ENCODE measurements at places on chromosomes 1 and 21. TPM values are rescaled to one million over a fixed set of nuclear protein-coding genes. Genes with fewer than 3 reads are reported as not detected.

DNA sequence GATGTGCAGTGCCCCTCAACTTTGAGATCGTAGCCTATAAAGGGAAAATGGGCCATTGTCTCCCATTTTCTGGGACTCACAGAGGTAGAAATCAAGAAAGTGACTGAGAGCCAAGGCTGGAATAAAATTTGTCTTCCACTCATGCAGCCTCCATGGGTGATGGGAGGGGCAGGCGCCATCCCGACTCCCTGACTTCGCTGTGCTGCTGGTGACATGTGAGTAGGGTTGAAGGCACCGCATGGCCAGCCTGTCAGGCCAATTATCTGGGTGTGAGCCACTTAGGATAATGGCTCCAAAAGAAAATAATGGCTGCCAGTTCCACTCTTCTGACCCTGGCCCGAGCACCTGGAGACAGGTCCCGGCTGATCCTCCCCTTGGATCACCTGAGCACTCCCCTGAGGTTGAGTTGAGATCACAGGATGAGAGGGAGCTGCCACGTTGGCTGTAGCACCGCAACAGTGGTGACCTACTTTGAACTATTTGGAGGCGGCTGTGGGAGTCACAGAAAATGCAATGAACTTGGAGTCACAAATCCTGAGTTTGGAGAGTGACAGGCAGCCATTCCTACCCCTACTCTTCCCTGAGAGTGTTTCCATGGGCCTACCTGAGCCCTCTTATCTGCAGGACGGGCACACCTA lies 26.3 kb downstream of the CAPN9 start:
- no peak for DNase-seq

- no peak for DNase-seq
Measured at GRCh38 chr1:172900376-172900997, 150.3 kb downstream of the TNFSF18 start.

DNA sequence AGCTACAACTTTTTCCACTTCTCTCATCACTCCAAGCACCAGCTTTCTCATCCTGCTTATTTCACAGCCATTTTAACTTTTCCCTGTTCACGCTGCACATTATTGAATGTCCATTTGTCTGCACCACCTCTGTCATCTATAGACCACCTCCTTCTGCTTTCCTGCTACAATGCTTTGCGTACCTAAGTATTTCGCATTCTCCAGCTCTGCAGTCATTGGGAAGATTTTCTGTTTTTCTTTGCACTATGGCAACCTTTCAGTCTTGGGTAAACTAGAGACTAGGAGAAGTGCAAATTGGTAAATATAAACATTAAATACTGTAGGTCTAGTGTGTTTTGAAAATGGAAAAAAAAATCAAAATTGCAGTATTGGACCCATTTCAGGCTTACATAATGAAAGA lies 835 bp downstream of the CCDC30 start:
- no peak for DNase-seq

GRCh38 chr1:42690477-42691156 lies 8.4 kb downstream of the YBX1 start:
- DNase-seq, result no peak

DNA sequence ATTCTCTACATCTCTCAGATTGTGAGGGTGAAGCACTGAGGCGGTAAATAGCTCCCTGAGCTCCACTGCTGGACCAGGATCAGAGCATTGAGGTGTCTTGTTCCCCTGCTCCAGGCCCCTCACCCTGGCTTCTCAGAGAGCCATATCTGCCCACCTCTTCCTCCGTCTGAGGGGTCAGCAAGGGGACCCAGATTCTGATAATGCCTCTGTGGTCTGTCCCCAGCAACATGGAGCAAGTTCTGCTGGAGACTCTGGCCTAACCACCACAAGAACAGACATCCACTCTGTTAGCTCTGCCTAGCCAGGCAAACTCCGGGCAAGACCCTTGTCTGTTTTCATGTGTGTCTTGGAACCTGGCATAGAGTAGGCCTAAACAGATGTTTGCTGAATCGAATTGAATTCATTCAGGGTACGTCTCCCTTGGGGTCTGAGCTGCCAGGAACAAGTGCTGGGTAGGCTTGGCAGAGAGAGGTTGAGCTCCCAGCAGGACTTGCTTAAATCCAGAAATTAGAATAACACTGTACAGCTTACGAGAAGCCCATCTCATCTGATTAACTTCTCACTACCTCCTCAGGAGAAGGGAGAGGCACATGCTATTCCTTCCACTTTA lies 2.3 kb downstream of the TRAF5 start:
- no peak for DNase-seq

GJA8 gene
- total RNA-seq, result not detected

KRTAP12-3 gene
- total RNA-seq, result not detected

LCE3D gene
- total RNA-seq, result not detected

DNA sequence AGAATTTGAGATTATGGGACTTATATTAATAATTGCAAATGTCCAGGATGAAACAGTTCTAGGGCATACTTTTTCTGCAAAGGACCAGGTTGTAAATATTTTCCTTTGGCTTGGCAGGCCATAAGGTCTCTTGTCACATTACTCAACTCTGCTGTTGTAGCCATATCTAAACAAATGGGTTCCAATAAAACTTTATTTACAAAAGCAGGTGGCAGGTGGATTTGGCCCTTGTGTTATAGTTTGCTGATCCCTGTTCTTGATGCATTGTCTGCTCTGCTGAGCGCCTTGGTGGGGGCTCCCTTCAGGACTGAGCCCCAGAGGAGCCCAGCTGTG lies 258.5 kb downstream of the FOXD2 start:
- DNase-seq, result peak; percentile 54

DNA sequence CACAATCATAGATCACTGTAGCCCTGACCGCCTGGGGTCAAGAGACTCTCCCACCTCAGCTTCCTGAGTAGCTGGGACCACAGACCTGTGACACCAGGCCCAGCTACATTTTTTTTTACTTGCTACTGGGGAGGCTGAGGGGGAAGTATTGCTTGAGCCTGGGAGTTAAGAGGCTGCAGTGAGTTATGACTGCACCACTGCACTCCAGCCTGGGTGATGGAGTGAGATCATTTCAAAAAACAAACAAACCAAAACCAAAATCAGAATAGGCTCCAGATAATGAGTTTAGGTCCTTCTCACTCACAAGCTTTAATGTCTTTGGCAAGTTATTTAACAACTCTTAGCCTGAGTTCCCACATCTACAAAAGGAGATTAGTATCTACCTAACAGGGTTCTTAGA lies 22.8 kb downstream of the WDR26 start:
- no peak for DNase-seq

DNA sequence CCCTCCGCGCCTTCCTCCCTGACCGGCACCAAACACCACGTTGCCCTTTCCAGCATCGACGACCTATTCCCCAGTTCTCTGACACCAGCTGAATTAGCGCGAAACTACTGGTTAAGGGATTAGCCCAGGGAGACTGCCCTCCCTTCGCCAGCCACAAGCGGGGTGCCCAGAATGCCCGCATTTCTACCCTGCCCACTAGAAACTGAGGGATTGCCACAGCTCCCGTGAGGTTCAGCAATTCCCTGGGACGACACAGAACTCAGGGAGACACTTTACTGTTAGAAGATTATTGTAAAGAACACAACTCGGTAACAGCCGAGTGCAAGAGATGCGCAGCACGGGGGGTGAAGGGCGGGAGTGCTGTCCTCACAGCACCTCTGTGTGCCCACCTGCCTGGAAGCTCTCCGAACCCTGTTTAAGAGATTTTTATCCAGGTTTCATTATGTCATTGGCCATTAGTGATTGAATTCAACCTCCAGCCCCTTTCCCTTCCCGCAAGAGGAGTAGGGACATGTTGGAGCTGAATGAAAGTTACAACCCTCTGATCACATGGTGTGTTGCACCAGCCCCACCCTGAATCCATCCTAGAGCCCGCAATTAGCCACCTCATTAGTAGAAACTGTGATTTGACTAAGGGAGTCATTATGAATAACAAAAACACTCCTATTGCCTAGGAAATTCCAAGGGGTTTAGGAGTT lies 15.8 kb upstream of the RIPPLY3 start:
- DNase-seq, result no peak

- no peak for DNase-seq
Measured at GRCh38 chr1:8427493-8427892, 109.6 kb downstream of the SLC45A1 start.

CLEC20A gene
- total RNA-seq, result not detected

NR0B2 gene
- 1.6 TPM for total RNA-seq

- no peak for DNase-seq
Measured at GRCh38 chr21:28776251-28776650, 216.4 kb downstream of the LTN1 start.

GRCh38 chr21:40284409-40284808 lies 417.2 kb downstream of the PCP4 start:
- DNase-seq, result no peak

DNA sequence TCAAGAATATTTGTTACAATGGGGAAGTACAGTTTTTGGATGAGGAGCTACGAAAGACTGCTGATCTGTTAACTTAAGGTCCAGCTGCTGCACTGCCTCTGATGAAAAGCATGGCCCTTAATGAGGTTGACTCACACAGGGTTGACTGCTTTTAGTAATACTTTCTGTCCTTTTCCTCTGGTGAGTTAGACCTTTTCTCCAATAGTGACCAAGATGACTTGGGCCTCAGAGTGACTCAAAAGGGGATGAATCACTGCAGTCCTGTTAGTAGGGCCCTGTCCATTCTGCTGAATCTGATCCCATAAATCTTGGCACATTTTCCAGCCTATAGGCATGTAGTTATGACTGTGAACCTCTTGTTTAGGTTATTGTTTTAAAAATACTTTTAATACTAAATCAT lies 2.7 kb downstream of the DISP1 start:
- peak; percentile 38 for DNase-seq

F11R gene
- 183 TPM for total RNA-seq

- no peak for DNase-seq
Measured at GRCh38 chr1:47378147-47378546, 37.9 kb upstream of the FOXE3 start.

GNAT2 gene
- total RNA-seq, result not detected

LZIC gene
- total RNA-seq, result 9.4 TPM

- no peak for DNase-seq
Measured at GRCh38 chr1:118977600-118977999, 10.5 kb downstream of the TBX15 start.

DNA sequence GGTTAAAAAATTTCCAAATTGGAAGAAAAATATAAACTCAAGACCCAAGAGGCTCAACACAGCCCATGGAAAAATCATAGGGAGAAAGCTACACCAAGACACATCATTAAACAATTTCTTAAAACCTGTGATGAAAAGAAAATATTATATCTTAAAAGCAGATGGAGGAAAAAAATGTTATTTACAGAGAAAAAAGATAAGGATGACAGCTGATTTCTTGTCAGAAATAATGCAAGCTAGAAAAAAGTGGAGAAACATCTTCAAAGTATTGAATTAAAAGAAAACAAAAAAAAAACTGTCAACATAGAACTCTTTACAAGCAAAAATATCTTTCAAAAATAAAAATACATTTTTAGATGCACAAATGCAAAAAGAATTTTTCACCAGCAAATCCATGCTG lies 930.5 kb downstream of the ADGRL2 start:
- no peak for DNase-seq

PYCR2 gene
- 115 TPM for total RNA-seq

DNA sequence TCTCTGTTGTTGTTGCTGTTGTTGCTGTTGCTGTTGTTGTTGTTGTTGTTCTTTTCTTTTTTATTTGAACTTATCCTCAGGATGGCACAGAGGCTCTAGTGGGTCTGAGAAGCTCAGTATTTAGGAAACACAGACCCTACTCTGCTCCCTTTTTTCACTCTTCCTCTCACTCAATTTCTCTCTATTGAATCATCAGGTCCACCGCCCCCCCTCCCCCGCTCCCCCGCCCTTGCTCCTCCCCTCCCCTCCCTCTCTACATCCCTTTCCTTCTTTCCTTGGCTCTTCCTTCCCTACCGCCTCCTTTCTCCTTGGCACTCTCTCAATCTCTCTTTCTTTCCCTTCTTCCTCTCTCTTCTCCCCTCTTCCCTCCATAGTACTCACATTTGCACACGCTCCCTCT lies 218.5 kb upstream of the ZC3H12A start:
- no peak for DNase-seq

DNA sequence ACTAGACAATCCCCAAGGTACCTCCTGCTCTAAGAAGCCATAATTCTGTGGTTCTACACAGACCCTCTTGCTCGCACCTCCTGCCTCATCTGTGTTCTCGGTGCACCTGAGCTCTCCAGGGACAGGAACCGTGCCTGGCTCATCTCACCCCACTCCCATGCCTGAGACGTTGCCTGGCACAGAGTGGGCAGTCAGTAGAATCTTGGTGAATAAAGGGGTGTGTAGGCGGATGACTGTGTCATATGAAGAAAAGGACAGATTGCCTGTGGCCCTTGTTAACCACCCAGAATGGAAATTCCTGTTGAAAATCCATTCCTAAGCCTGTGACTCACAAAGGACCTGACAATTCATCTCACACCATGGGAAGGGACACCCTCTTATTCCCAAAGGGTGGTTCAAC lies 92.9 kb downstream of the KCNN3 start:
- no peak for DNase-seq

FNDC10 gene
- 12.9 TPM for total RNA-seq

RGS16 gene
- 14.0 TPM for total RNA-seq

DNA sequence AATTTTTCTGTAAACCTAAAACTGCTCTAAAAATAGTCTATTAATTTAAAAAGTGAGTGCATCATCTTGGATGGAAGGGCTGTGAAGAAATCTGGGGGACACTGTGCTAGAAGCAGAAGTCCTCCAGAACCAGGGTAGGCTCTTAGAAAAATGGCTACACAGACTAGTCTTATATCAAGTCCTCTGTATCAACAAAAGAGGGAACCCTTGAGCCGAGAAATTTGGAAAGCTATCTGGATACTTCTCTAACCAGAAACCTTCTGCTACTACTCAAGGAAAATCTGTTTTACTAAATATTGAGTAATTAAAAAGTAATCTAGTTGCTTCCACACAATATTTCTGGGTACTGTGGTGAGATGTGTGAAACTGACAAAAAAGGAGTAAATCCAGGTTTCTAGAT lies 92.1 kb downstream of the WDR3 start:
- no peak for DNase-seq

GRCh38 chr21:31273278-31273677 lies 70.8 kb downstream of the TIAM1 start:
- no peak for DNase-seq

DNA sequence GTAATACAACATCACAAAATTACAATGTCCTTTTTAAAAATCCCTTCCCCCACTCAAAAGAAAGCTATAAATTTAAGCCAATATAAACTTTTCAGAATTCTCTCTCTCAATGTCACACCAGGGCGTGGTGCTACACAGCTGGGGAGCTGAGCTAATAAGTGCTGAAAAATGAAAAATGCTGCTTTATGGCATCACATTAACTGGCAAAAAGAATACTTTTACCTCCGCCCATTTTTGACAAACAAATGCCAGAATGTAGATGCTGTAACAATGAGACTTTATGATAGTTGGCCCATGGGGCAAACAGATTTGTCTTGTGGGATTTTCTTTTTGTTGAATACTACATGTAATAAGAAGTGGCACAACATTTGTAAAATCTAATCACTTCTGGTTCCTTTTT lies 12.7 kb upstream of the LYPLAL1 start:
- DNase-seq, result no peak

DNA sequence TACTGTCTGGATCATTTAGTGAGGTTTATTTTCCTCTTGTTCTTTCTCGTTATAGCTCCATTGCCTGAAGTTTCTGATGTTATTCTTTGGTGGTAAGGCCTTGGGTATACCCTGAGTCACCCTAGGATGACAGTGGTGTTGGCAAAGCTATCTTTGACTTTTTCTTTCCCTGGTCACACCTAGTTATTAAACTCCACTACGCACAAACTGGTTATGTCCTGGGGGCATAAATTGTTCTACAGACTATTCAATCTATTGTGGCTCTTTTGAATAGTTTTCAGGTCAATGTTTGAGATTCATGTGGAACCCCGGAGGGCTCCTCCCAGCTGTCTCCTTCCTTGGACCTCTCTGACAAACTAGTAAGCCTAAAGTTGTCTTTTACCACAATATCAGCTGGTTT lies 157.7 kb downstream of the SLC35F3 start:
- DNase-seq, result no peak

Data from upper lobe of left lung (tissue), 6 donors.